Aortic smooth muscle cell (primary cell): ENCODE measurements at places on chromosomes 13 and 19. TPM values are rescaled to one million over a fixed set of nuclear protein-coding genes. Genes with fewer than 3 reads are reported as not detected.

PRKACA gene
- 52.2 and 60.1 TPM in 2 replicates for total RNA-seq

DLL3 gene
- total RNA-seq, result 0.06 TPM in 1 of 2 replicates, not detected in the other

PVR gene
- total RNA-seq, result 56.8 and 71.4 TPM in 2 replicates

ZBTB32 gene
- not detected in 2 replicates for total RNA-seq

NBEA gene
- total RNA-seq, result 9.6 and 10.7 TPM in 2 replicates

ZNF829 gene
- total RNA-seq, result 2.7 and 3.4 TPM in 2 replicates

GNA15 gene
- total RNA-seq, result 0.19 TPM in 1 of 2 replicates, not detected in the other

TUBB4A gene
- total RNA-seq, result not detected in 2 replicates

EPSTI1 gene
- 0.79 and 1.9 TPM in 2 replicates for total RNA-seq

PRODH2 gene
- total RNA-seq, result not detected in 2 replicates

RFX2 gene
- total RNA-seq, result 4.9 and 6.1 TPM in 2 replicates

HSPB6 gene
- 55.8 and 106 TPM in 2 replicates for total RNA-seq

LILRB4 gene
- total RNA-seq, result not detected in 2 replicates

ZNF816 gene
- total RNA-seq, result 7.2 and 9.8 TPM in 2 replicates

ZNF229 gene
- 11.9 and 12.2 TPM in 2 replicates for total RNA-seq

TTC9B gene
- total RNA-seq, result not detected in 2 replicates

AXL gene
- total RNA-seq, result 165 and 211 TPM in 2 replicates

KL gene
- 0.13 and 0.19 TPM in 2 replicates for total RNA-seq

ZNF324B gene
- 7.8 and 10.8 TPM in 2 replicates for total RNA-seq

FAM216B gene
- total RNA-seq, result under 0.01 TPM in 1 of 2 replicates, not detected in the other

CERS4 gene
- total RNA-seq, result 4.1 and 6.0 TPM in 2 replicates

PSG2 gene
- total RNA-seq, result not detected in 2 replicates

PTH2 gene
- total RNA-seq, result not detected in 2 replicates

PROZ gene
- total RNA-seq, result not detected in 2 replicates

NEK5 gene
- 0.13 and 0.25 TPM in 2 replicates for total RNA-seq

ZNF317 gene
- 11.1 and 12.6 TPM in 2 replicates for total RNA-seq

FBXO27 gene
- 1.2 and 1.8 TPM in 2 replicates for total RNA-seq

OVOL3 gene
- not detected in 2 replicates for total RNA-seq

CCDC8 gene
- total RNA-seq, result 8.5 and 19.2 TPM in 2 replicates

ARHGEF7 gene
- total RNA-seq, result 49.7 and 77.3 TPM in 2 replicates

ZNF534 gene
- 0.25 TPM in 1 of 2 replicates, not detected in the other for total RNA-seq

PGLYRP1 gene
- total RNA-seq, result not detected in 2 replicates

KCNN4 gene
- total RNA-seq, result 10.4 and 12.2 TPM in 2 replicates

TIMM29 gene
- total RNA-seq, result 21.9 and 25.8 TPM in 2 replicates
